ENCODE measurements at places on chromosomes 13 and 19. TPM values are rescaled to one million over a fixed set of nuclear protein-coding genes. Genes with fewer than 3 reads are reported as not detected.

DNA sequence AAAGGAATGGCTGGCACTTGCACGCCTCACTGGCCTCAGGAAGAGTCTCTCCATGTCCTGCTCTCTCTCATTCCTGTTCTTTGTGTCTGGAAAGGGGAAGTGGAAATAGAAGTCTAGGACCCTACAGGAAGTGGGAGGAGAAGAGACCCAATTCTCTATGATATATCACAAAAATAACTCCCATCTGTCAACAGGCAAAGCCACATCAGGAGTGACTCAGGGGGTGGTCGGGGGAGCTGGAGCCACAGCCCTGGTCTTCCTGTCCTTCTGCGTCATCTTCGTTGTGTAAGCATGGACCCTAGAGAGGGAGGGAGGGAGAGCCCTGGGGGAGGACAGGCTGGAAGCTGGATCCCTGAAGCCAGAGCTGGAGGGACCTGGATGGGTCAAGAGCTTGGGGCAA lies 3.0 kb downstream of the SIGLEC9 start:
- no peak for DNase-seq

GRCh38 chr19:46296202-46296480 lies 701 bp upstream of the HIF3A start:
- DNase-seq: no peak

- no peak for DNase-seq
Observed at GRCh38 chr19:51531349-51532315, at the start of gene SIGLEC6. SIGLEC6 (minus strand) TSS chr19:51531670; CDS start chr19:51531648, 22 bp downstream.

DNA sequence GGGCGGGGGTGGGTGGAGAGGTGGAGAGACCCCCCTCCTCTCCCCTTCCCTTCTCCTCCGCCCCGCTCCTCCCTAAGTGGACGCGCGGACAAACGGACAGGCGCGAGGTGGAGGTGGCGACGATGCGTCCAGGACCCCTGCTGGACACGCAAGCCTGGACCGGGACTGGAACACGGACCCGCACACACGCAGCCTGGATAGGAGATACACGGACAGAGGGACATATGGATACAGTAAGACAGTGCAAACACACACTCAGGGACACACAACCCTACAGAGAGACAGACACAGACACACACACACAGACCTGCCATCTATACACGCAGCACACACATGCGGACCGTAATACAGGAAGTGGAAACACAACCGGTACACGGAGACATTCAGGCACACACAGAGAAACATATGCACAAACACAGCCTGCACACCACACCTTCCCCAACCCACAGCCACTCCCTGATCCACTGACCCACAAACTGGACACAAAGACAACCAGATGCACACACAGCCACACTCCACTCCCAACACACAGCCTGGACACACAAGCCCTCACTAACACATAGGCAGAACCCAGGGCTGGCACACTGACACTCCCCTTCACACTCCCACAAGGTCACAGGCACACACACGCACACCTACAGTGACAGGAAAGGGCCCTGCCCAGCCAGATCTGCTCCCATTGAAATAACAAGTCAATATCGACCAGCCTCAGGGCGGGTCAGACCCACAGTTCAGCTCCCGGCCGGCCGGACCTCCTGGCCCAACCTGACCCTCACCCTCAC lies 696 bp upstream of the ERFL start:
- no peak for DNase-seq

- DNase-seq: no peak
Observed at GRCh38 chr19:43499042-43499441, 5.5 kb downstream of the PHLDB3 start.

GRCh38 chr19:46058778-46059177 lies 18.0 kb upstream of the IGFL4 start:
- no peak for DNase-seq

DNA sequence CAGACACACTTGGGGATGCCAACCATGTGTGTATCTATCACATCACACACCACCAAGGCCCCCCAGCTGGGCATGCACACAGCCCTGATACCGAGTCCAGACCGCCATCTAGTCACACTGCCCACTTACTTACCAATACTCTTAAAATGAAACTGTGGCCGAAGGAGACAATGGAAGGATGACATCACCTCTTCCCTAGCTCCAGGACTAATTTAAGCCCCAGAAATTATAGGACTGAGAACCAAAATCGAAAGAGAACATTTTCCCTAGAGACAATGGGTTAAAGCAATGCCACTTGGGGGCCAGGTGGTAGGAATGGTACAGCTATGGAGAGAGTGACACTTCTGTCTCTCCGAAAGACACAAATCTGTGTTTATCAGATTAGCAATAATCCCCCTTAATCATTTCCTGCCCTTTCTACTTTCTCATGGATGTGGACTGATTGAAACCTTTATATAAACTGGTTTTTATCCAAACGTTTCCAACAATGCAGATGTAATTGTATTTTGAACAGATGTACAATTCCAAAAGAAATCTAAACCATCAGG lies 663 bp upstream of the GGACT start:
- DNase-seq: no peak

- no peak for DNase-seq
Observed at GRCh38 chr19:45785097-45785496, 2.8 kb upstream of the DMPK start.

DNA sequence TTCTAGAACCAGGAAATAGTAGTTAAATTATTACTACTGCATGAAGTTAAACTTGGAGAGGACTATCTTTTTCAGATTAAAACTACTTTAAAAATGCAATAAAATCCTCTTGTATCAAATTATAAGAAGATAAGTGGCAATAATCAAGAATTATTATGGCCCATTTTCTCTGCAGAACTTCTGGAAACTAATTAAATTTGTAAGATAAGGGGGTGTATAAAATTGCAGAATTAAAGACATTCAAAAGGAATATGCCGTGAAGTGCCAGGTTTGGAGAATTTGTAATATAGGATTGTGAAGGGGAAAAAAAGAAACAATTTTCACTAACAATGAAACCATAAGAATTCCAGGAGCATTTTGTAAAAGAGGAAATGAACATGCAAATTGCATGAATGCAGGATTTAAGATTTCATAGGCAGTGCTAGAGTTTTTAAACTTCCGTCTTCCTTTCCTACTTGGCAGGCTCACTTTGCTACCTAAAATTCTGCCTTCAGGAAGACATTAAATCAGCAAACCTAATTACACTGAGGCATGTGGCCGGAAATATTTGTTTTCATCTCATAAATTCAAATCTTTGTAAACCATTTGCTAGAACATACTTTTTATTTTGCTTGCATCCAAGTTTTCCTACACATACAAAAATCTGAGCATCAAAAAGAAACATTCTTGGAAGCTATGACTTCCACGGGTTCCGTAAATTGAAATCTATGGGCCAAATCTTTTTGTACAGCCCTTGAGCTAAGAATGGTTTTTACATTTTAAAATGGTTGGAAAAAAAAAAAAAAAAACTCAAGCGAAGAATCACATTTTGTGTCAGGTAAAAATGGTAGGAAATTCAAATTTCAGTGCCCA lies 166.9 kb downstream of the DCLK1 start:
- no peak for DNase-seq

DNA sequence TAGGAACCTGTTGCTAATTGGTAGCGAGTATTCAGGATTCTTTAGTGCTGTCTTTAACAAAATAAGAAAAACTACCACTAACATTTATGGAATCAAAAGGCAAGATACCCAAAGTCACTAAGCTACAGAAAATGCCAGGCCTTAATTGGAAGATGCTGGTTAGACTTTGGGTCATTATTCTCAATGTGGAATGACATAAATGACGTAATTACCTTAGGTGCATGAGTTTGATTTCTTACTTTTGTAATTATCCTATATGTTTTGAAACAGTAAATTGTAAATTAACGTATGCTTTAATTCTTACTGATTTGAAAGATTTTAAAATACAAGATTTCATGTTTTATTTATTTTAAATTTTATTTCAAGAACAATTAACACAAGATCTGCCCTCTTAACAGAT lies 25.0 kb downstream of the SGCG start:
- DNase-seq: no peak

GRCh38 chr13:27954406-27954851 lies 14.7 kb downstream of the CDX2 start:
- DNase-seq: no peak

- no peak for DNase-seq
Observed at GRCh38 chr13:29270271-29270985, 325.1 kb downstream of the SLC7A1 start.

RNF113B gene
- total RNA-seq: not detected

RDH8 gene
- not detected for total RNA-seq

CEACAM3 gene
- total RNA-seq: not detected

SELENOV gene
- not detected for total RNA-seq

ZNF841 gene
- total RNA-seq: 28.8 TPM

ZNF606 gene
- 22.3 TPM for total RNA-seq

LILRA1 gene
- total RNA-seq: 0.30 TPM
